ENCODE measurements at places on chromosomes 12 and 14.

DNA sequence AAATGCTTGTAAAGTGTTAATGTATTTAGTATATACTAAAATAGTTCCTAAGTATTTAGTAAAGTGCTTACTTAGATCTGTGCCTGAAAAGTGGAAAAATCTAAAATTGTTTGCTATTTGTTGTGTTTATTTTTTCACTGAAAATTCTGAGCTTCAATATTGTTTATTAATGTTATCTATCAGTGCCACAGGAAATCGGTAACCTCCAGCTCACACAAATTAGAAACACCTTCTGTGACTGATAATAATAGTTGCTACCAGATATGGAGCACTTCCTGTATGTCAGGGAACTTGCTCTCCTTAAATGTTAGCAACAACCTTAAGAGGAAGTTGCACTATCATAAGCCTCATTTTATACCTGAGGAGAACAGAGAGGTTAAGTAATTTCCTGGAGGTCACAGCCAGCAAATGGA, 723 bp upstream of the LRP10 start:
- peak overlapping the region; percentile 98 for H3K4me3 ChIP-seq
- peak overlapping the region; percentile 92 for H3K27ac ChIP-seq
- peaks cover 13% of the 10 kb centered on the region for H3K4me1 ChIP-seq
- peaks cover 25% of the 10 kb centered on the region for H3K36me3 ChIP-seq

GRCh38 chr12:59594943-59595500, 807 bp upstream of the SLC16A7 start:
- H3K27me3 ChIP-seq: no peaks in the 10 kb centered on the region
- H3K4me3 ChIP-seq: peak overlapping the region; percentile 66
- H3K36me3 ChIP-seq: no peaks in the 10 kb centered on the region
- H3K27ac ChIP-seq: no peak overlapping the region
- peaks cover 5% of the 10 kb centered on the region for H3K4me1 ChIP-seq

- H3K36me3 ChIP-seq: no peaks in the 10 kb centered on the region
- H3K4me3 ChIP-seq: no peak overlapping the region
Observed at GRCh38 chr14:65867333-65867732, 454.8 kb downstream of the FUT8 start.

GRCh38 chr12:48736456-48736855, 19.9 kb upstream of the CCNT1 start:
- no peak for DNase-seq
- peaks cover 6% of the 10 kb centered on the region for H3K27me3 ChIP-seq
- H3K4me3 ChIP-seq: no peak overlapping the region
- H3K4me1 ChIP-seq: no peaks in the 10 kb centered on the region

- no peak for DNase-seq
- no peaks in the 10 kb centered on the region for H3K27me3 ChIP-seq
- no peak overlapping the region for H3K4me3 ChIP-seq
- no peaks in the 10 kb centered on the region for H3K36me3 ChIP-seq
- H3K27ac ChIP-seq: no peak overlapping the region
Observed at GRCh38 chr14:96479435-96480146, 22.6 kb upstream of the PAPOLA start.

GRCh38 chr12:6891646-6892001, 13.0 kb upstream of the LRRC23 start:
- peak overlapping the region; percentile 57 for H3K4me3 ChIP-seq
- peaks cover 20% of the 10 kb centered on the region for H3K4me1 ChIP-seq
- no peaks in the 10 kb centered on the region for H3K36me3 ChIP-seq
- peak overlapping the region; percentile 88 for H3K27ac ChIP-seq
- no peaks in the 10 kb centered on the region for H3K27me3 ChIP-seq
- DNase-seq: no peak

DNA sequence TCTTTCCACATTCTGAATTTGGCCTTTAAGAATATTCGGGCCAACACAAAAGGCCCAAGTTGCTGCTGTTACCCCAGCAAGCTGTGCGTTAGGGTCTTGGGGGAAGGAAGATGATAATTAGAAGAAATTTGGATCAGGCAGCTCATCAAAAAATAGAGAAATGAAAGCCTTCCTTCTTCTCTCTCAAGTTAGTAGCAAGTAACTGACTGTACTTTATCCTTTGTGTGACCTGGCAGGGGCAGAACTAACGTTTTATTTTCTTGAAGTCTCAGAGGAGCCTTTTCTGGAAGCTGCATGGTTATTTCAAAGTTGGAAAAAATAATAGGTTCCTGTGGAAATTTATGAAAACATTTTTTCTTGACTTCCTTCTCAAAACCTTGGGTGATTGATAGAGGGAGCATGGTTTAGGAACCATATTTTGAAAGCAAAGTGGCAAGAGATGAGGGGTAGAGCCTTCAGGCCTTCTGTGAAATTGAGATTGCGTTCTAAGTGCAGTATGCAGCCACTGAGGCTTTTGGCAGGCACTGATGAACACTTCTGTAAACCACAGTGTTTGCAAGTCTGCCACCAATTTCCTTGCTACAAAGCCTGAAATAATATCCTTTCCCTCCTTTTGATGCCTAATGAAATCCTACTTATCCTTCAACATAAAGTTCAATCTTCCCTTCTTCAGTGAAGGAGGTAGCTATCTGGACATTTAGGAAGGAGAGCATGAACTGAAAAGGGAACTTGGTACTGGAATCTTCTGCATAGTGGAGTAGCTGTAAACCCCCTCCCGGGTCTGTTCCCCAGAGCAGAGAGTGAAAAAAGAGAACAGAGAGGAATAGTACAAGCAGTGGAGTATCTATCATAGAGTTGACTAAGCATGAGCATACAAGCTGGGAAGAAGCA, 123.2 kb downstream of the FGD4 start:
- DNase-seq: no peak
- H3K27ac ChIP-seq: no peak overlapping the region
- no peak overlapping the region for H3K4me3 ChIP-seq
- H3K27me3 ChIP-seq: no peaks in the 10 kb centered on the region

GRCh38 chr14:96661244-96661969, 135.8 kb upstream of the VRK1 start:
- peak overlapping the region; percentile 13 for H3K27ac ChIP-seq
- no peaks in the 10 kb centered on the region for H3K27me3 ChIP-seq
- no peaks in the 10 kb centered on the region for H3K36me3 ChIP-seq
- peaks cover 39% of the 10 kb centered on the region for H3K4me1 ChIP-seq
- peak; percentile 14 for DNase-seq
- no peak overlapping the region for H3K4me3 ChIP-seq

GRCh38 chr14:39988939-39989338, 556.7 kb upstream of the FBXO33 start:
- H3K36me3 ChIP-seq: no peaks in the 10 kb centered on the region
- H3K27ac ChIP-seq: no peak overlapping the region
- DNase-seq: peak; percentile 30
- H3K27me3 ChIP-seq: no peaks in the 10 kb centered on the region
- H3K4me1 ChIP-seq: no peaks in the 10 kb centered on the region
- H3K4me3 ChIP-seq: no peak overlapping the region

- no peaks in the 10 kb centered on the region for H3K36me3 ChIP-seq
- DNase-seq: no peak
- no peak overlapping the region for H3K4me3 ChIP-seq
- no peaks in the 10 kb centered on the region for H3K27me3 ChIP-seq
- no peaks in the 10 kb centered on the region for H3K4me1 ChIP-seq
Observed at GRCh38 chr12:68291396-68292036, 38.1 kb upstream of the IL22 start.

GRCh38 chr12:5927732-5928516, 17.1 kb downstream of the ANO2 start:
- H3K36me3 ChIP-seq: no peaks in the 10 kb centered on the region
- H3K27ac ChIP-seq: no peak overlapping the region
- peaks cover 15% of the 10 kb centered on the region for H3K27me3 ChIP-seq
- H3K4me3 ChIP-seq: no peak overlapping the region
- no peaks in the 10 kb centered on the region for H3K4me1 ChIP-seq

DNA sequence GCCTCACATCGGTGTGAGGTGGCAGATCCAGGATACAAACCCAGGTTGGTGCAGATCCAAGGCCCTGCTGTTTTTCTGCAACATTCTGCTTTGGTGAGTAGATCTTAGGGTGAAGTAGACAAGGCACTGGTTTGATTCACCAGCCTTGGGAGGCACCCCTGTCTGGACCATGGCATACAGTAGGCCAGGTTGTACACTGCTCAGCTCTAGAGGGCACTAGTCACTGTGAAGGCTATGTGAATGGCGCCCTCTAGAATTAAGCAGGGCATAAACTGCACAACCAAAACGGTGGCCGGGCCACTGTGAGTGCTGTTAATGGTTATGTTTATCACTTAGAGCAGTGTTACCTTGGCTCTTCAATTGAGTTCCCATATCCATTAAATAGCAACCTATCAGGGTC, 280.6 kb upstream of the PWP1 start:
- H3K27me3 ChIP-seq: no peaks in the 10 kb centered on the region
- peaks cover 3% of the 10 kb centered on the region for H3K4me1 ChIP-seq
- H3K4me3 ChIP-seq: no peak overlapping the region
- no peak overlapping the region for H3K27ac ChIP-seq
- DNase-seq: peak; percentile 31

GRCh38 chr14:96538097-96538989, 36.2 kb downstream of the PAPOLA start:
- no peak overlapping the region for H3K27ac ChIP-seq
- DNase-seq: no peak
- H3K27me3 ChIP-seq: no peaks in the 10 kb centered on the region
- no peaks in the 10 kb centered on the region for H3K4me1 ChIP-seq
- peaks cover 17% of the 10 kb centered on the region for H3K36me3 ChIP-seq

- H3K27me3 ChIP-seq: no peaks in the 10 kb centered on the region
- no peak overlapping the region for H3K4me3 ChIP-seq
- DNase-seq: no peak
Observed at GRCh38 chr14:89504602-89505313, 87.7 kb upstream of the FOXN3 start.

GRCh38 chr12:73418541-73418940, 1119.1 kb upstream of the ATXN7L3B start:
- no peaks in the 10 kb centered on the region for H3K4me1 ChIP-seq
- no peaks in the 10 kb centered on the region for H3K27me3 ChIP-seq
- no peak overlapping the region for H3K4me3 ChIP-seq
- no peak for DNase-seq

DNA sequence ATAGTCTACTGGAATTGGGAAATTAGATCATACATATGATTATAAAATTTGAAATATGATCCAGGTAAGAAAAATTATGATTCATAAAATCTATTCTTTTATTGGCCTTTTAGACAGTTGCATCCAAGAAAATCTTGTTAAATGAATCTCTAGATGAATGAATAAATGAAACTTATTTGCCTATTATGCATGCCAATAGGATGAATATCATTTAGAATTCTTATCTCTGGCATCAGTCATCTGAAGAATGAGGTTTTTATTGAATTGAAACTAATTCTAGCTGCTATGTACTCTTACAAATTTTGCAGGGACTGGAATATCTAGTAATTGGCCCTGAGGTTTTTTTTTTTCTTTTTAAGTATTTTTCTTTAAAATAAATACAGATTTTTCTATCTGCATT, 475.5 kb downstream of the NAV3 start:
- H3K4me3 ChIP-seq: no peak overlapping the region
- no peaks in the 10 kb centered on the region for H3K4me1 ChIP-seq
- no peaks in the 10 kb centered on the region for H3K27me3 ChIP-seq
- no peak for DNase-seq
- no peak overlapping the region for H3K27ac ChIP-seq

DNA sequence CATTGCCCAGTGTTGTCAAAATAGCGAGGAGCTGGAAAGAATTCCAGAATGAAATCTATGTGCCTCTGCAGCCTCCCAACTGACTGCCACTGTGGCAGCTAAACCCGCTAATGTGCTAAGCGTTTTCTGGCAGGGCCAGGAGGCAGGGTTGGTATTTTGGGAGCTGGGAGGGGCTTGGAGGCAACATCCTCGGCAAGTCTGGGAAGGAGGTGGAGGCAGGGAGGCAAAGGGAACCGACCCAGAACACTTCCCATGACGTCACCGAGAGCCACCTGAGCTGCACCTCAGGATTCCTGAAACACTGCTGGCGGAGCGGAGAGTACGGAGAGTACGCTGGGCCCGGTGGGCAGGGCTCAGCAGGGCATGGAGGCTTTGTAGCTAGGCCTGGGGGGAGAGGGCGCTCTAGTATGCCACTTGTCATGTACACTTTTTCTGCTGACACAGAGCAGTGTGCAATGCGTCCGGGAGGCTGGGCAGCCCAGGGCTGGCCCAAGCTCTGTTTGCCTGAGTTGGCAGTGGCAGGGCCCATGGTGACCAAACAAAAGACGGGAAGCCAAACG, 81.5 kb downstream of the DPF3 start:
- no peak for DNase-seq
- no peak overlapping the region for H3K27ac ChIP-seq
- no peaks in the 10 kb centered on the region for H3K27me3 ChIP-seq
- H3K4me1 ChIP-seq: no peaks in the 10 kb centered on the region
- no peak overlapping the region for H3K4me3 ChIP-seq

DNA sequence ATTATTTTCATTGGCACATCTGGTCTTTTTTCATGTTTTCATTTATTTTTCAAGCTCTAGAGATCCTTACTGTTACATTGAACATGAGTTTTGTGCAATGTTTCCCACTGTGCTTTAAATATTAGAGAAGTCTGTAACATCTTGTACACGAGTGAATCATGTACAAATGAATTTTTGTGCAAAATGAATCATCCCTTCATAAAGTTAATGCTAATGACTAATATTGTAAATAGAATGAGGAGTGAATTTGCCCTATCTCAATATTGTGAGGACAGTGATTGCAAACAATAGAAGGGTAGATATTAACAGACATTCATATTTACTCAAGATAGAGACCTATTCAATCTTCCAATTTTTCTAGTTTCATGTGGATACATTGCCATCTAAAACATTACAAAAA, 463.3 kb upstream of the FOXG1 start:
- H3K4me3 ChIP-seq: no peak overlapping the region
- no peak overlapping the region for H3K27ac ChIP-seq
- no peak for DNase-seq
- H3K4me1 ChIP-seq: no peaks in the 10 kb centered on the region
- H3K27me3 ChIP-seq: no peaks in the 10 kb centered on the region

Measured in large intestine (tissue), 12 donors.